BJ (cell line): ENCODE measurements at places on chromosomes 5 and 9.

DNA sequence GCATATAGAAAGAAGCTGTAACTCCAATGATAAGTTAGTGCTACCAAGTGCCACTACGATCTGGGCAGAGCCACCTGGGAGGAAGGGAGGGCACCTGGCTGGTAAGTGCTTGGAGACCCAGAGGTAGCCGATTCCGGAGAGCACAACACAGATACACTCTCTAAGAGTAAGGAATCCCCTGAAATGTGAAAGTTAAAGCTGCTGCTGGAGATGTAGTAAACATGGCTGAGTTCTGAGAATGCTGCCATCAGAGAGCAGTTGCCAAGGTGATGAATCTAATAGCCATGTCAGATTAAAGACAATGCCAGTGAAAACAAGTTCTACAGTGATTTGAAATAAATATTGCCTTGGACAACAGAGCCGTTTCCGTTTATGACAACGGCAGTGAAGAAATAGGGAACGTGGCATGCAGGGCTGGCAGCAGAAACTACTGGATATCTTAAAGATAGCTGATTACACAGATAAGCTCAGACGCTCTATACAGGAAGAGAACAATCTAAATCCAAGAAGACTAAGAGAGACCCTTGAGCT lies 561.2 kb upstream of the C9orf72 start:
- no peak for DNase-seq

DNA sequence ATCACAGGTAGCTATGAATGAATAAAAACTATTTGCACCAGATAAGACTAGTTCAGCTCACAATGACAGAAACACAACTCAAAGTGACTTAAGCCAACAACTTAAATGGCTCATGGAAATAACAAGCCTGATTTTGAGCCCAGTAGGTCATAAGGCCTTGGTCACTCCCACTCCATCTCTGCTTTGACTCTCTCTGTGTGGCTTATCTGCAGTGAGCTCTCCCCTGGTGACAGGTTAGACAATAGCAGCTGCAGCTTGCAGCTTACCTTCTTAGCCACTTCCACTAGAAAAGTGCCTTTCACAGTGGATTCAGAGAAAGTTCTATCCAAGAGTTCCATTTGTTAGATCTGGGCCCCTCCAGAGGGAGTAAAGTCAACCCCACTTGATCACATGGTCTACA lies 315.7 kb downstream of the RAB3C start:
- no peak for DNase-seq

GRCh38 chr9:98491828-98492227 lies 216.9 kb downstream of the GABBR2 start:
- no peak for DNase-seq

GRCh38 chr5:77425998-77426659 lies 66.0 kb downstream of the WDR41 start:
- DNase-seq: no peak

GRCh38 chr5:139926797-139927503 lies 116.1 kb downstream of the NRG2 start:
- DNase-seq: no peak

GRCh38 chr9:137057545-137057944 lies 3.7 kb upstream of the ENTPD2 start:
- DNase-seq: no peak

DNA sequence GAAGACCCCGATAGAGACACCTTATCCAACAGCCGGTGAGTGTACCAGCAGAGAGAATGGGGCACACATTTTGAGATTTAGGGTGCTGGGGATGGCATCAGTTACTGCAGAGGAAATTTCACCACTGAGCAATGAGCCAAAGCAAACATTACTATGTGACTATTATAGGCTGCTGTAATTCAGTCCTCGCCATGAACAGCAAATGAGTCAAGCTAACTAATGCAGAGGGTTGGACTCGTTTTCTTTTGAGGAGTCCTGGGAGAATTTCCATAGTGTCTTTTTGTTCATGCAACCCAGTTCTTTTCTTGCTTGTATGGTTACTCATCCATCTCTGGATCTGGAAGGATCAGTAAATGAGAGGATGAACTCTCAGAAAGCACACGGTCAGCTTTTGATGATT lies 323.8 kb downstream of the PSAT1 start:
- peak; percentile 49 for DNase-seq

DNA sequence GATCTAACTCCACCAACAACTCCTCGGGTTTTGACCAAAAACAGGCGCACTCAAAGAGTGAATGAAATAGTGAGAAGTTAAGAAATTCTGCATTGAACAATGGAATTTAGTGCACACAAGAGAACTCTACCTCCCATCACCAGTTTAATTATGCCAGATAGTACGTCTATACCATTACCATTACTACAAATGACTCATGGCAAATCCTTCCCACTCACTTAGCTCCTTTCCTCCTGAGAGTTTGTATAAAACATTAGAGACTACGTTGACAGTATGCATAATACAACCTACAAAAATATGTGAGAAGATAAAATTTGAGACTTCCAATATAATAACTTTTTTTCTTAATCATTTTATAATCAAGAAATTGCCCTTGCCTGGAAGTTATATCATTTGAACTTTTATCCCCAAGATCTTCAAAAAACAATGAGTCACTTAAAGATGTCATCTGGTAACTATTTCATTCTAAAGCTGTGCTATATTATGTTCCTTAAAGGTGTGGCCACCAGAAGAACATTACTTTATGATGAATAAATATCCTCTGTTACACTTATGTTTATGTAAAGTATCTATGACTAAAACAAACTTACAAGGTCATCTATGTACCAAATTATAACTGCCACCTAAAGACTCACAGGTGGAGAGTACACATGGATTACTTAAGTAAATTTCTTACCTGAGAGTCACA lies 297.9 kb upstream of the PTGER4 start:
- DNase-seq: no peak

GRCh38 chr5:176941951-176942350 lies 42.8 kb upstream of the HK3 start:
- no peak for DNase-seq

GRCh38 chr5:167358868-167359492 lies 932.5 kb upstream of the WWC1 start:
- no peak for DNase-seq
